T-cell (primary cell): ENCODE measurements at places on chromosomes 11 and 22.

GRCh38 chr11:2794046-2794967 is 91.3 kb downstream of the CDKN1C start:
- H3K4me3 ChIP-seq = no peak overlapping the region
- no peaks in the 10 kb centered on the region for H3K27me3 ChIP-seq
- no peaks in the 10 kb centered on the region for H3K36me3 ChIP-seq
- no peaks in the 10 kb centered on the region for H3K4me1 ChIP-seq

DNA sequence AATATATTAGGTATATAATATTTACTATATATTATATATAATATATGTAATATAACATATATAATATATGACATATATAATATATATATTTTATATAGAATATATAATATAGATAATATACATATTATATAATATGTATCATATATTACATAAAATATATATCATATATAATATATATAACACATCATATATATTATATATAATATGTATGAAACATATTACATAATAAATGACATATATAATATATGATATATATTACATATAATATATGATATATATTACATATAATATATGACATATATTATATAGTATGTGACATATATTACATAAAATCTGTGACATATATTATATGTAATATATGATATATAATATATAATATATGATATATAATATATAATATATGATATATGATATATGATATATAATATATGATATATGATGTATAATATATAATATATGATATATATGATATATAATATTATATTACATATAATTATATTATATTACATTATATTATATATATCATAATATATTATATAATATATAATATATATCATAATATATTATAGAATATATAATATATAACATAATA is 119.5 kb upstream of the RIMBP3 start:
- no peak overlapping the region for H3K4me3 ChIP-seq
- H3K27me3 ChIP-seq = no peaks in the 10 kb centered on the region
- no peaks in the 10 kb centered on the region for H3K36me3 ChIP-seq
- H3K4me1 ChIP-seq = no peaks in the 10 kb centered on the region
- H3K27ac ChIP-seq = no peak overlapping the region

GRCh38 chr22:50293441-50294318 is 13.8 kb downstream of the PLXNB2 start:
- H3K27ac ChIP-seq = no peak overlapping the region
- no peaks in the 10 kb centered on the region for H3K36me3 ChIP-seq
- no peaks in the 10 kb centered on the region for H3K27me3 ChIP-seq
- H3K4me1 ChIP-seq = no peaks in the 10 kb centered on the region
- DNase-seq = no peak

- H3K36me3 ChIP-seq = no peaks in the 10 kb centered on the region
- no peak for DNase-seq
- H3K27me3 ChIP-seq = no peaks in the 10 kb centered on the region
- no peaks in the 10 kb centered on the region for H3K4me1 ChIP-seq
Measured at GRCh38 chr11:14372011-14372410, 13.0 kb upstream of the RRAS2 start.

DNA sequence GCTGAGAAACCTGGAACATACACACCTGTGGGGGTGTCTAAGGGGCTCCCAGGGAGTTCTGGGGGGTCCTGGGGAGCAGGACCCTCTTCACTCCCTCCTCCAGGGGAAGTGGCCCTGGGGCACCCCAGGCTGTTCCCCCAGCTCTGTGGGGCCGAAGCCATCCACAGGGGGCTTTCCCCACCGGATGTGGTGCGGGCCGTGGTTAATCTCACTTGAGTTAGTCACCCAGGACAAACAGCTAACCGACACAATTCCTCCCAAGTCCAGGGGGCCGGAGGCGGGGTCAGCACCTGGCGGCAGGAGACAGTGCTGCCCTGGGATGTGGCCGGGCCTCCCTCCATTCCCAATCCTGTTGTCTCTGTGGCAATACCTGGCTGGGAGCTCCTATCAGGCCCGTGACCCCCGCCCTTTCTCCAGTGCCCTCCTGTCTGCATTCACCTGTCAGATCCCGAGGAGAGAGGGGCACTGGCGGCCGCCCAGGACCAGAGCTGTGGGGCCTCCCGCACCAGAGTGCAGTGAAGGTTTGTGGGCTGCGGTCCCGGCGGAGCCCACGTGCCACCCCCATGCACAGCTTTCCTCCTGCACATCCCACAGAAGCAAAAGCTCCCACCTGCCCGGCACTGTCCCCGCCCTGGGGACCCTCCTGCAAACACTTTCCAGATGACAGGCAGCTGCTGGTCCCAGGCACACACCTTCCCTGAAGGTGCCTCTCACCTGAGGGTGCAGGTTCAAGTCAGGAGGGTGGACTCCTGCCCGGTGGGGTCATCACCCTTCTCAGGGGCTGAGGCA is 5.2 kb upstream of the MUC5AC start:
- no peak for DNase-seq
- H3K27ac ChIP-seq = no peak overlapping the region
- no peak overlapping the region for H3K4me3 ChIP-seq

GRCh38 chr11:69864686-69865661 is 45.8 kb upstream of the FGF3 start:
- H3K27me3 ChIP-seq = no peaks in the 10 kb centered on the region
- no peak overlapping the region for H3K4me3 ChIP-seq
- H3K36me3 ChIP-seq = no peaks in the 10 kb centered on the region
